ENCODE measurements at places on chromosomes 11 and 22. TPM values are rescaled to one million over a fixed set of nuclear protein-coding genes. Genes with fewer than 3 reads are reported as not detected.
A peak's percentile ranks its signal among the peaks of the same experiment; 100 is the strongest.

The AMBRA1 gene
- total RNA-seq, result 19.1 TPM

DNA sequence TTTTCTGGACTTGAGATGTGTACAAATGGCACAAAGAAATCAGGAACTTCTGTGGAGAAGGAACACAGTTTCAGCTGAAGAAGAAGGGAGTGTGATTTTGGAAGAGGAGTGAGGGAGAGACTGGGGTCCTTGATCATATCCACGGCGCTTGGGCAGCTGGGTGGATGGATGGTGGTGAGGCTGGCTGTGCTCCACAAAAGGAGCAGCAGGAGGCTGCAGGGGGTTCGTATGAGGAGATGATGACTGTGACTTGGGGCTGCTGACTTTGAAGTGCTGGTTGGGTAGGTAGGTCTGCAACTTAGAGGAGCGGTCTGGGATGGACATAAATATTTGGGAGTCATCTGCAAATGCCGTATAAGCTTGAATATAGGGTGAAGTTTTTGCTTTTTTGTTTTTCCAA lies 1.3 kb upstream of the DCHS1 start:
- no peaks in the 10 kb centered on the region for H3K36me3 ChIP-seq
- DNase-seq, result no peak
- H3K27me3 ChIP-seq, result peaks cover 23% of the 10 kb centered on the region
- H3K27ac ChIP-seq, result peak overlapping the region; percentile 87
- H3K4me3 ChIP-seq, result peak overlapping the region; percentile 38

The ABCC8 gene
- total RNA-seq, result 0.88 TPM

GRCh38 chr22:46639843-46640242 lies 19.7 kb downstream of the GRAMD4 start:
- H3K27me3 ChIP-seq, result no peaks in the 10 kb centered on the region
- H3K4me1 ChIP-seq, result peaks cover 14% of the 10 kb centered on the region
- H3K4me3 ChIP-seq, result no peak overlapping the region
- no peak for DNase-seq
- no peak overlapping the region for H3K27ac ChIP-seq
- no peaks in the 10 kb centered on the region for H3K36me3 ChIP-seq

The OR5P2 gene
- total RNA-seq, result 0.20 TPM

The TSPAN32 gene
- 5.0 TPM for total RNA-seq

DNA sequence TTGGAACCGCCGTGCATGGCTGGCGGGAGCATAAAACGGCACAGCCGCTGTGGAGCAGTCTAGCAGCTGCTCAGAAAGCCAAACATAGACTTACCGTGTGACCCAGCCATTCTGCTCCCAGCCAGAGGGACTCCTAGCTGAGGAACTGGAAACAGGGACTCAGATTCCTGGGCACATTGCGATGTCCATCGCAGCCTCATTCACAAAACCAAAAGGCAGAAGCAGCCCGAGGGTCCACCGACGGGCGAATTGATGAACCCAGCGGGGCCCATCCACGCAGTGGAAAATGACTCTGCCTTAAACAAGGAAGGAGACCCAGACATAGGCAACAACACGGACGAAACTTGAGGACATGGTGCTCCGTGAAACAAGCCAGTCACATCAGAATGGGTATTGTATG lies 5.7 kb upstream of the MUC5B start:
- no peak overlapping the region for H3K27ac ChIP-seq
- DNase-seq, result no peak
- H3K4me1 ChIP-seq, result no peaks in the 10 kb centered on the region
- no peak overlapping the region for H3K4me3 ChIP-seq
- H3K36me3 ChIP-seq, result no peaks in the 10 kb centered on the region

GRCh38 chr22:17919276-17920144 lies 104.9 kb downstream of the MICAL3 start:
- H3K36me3 ChIP-seq, result no peaks in the 10 kb centered on the region
- H3K27ac ChIP-seq, result peak overlapping the region; percentile 86
- no peak overlapping the region for H3K4me3 ChIP-seq
- H3K4me1 ChIP-seq, result peaks cover 48% of the 10 kb centered on the region

DNA sequence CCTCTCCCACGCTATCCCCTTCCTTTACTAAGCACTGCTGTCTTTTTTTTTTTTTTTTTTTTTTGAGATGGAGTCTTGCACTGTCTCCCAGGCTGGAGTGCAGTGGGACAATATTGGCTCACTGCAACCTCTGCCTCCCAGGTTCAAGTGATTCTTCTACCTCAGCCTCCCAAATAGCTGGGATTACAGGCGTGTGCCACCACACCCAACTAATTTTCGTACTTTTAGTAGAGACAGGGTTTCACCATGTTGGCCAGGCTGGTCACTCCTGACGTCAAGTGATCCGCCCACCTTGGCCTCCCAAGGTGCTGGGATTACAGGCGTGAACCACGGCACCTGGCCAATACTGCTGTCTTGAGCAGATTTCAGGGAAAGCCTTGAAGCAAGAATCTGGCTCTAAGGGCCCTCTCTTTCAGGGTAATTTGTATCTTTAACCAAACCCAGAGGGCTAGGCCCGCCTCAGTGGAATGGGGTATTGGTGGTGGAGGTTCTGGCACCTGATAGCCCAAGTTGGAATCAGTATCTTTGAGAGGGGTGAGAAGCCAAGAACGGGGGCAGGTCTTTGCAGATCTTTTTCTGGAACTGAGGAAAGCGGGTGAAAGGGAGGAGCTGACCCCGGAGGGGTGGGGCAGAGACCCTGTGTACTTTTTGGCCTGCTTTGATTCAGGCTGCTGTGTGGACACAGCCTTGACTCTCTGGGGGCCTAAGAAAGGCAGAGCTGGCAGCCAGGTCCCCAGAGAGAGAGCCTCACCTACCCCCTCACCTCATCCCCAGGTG lies 37.0 kb downstream of the TRIOBP start:
- H3K27ac ChIP-seq, result no peak overlapping the region
- no peaks in the 10 kb centered on the region for H3K36me3 ChIP-seq
- peaks cover 14% of the 10 kb centered on the region for H3K4me1 ChIP-seq
- no peak overlapping the region for H3K4me3 ChIP-seq
- DNase-seq, result no peak

DNA sequence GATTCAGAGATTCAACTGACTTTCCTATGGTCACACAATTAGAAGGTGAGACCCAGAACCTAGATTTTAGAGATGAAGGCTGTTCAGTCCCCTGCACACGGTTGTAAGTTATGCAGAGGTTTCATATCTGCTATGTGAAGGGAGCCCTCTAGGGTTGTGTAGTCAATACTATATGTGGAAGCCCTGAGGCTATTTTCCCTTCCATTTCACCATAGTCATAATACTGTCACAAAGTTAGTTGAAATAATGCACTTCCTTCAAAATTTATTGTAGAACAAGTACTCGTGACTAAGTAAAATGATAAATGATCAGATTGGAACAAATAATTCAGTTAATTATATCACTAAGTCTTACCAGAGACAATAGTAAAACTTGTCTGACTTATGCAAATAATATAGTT lies 48.8 kb downstream of the ENDOD1 start:
- peak; percentile 35 for DNase-seq
- no peaks in the 10 kb centered on the region for H3K36me3 ChIP-seq
- no peak overlapping the region for H3K4me3 ChIP-seq
- no peaks in the 10 kb centered on the region for H3K4me1 ChIP-seq
- no peak overlapping the region for H3K27ac ChIP-seq
- H3K27me3 ChIP-seq, result no peaks in the 10 kb centered on the region

DNA sequence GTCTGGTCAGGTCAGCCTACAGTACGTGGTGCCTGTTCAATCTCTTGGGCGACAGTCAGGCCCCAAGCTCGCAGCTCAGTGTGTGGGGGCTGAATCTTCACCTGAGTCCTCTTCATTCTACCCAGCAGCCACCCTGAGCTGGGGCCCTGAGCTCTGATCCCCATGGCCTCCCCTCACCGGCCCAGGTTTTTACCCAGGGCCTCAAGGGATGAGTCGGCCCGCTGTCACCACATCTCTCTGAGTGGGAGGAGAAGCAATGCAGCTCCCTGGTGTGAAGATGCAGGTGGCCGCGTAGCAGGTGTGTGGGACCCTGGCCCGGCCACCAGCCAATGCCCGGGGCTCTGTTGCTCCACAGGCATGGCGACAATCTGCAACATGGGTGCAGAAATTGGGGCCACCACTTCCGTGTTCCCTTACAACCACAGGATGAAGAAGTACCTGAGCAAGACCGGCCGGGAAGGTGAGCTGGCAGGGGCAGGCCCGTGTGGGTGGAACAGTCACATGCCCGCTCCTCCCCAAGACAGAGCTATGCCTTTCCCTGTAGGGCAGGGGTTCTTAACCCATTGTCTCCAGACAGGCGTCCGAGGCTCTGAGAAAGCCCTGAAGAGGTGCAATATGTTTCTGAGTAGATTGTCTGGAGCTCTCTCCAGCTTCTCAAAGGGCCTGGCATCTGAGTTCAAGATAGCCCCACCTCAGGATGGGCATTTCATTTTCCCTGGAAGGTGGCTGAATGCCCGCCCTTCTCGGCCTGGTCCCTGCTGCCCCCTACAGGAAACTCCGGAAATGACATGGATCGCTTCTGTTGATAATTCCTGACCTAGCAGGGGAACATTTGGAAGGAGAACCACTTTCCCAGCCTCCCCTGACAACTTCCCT lies 26.9 kb downstream of the POLR3H start:
- no peak overlapping the region for H3K4me3 ChIP-seq
- peak; percentile 77 for DNase-seq
- H3K27me3 ChIP-seq, result no peaks in the 10 kb centered on the region
- no peaks in the 10 kb centered on the region for H3K36me3 ChIP-seq

GRCh38 chr22:42188808-42189447 lies 58.3 kb upstream of the CYP2D6 start:
- no peaks in the 10 kb centered on the region for H3K27me3 ChIP-seq
- H3K4me3 ChIP-seq, result no peak overlapping the region
- peak overlapping the region; percentile 23 for H3K27ac ChIP-seq
- peaks cover 6% of the 10 kb centered on the region for H3K4me1 ChIP-seq
- no peaks in the 10 kb centered on the region for H3K36me3 ChIP-seq

The TMEM121B gene
- total RNA-seq, result 0.50 TPM

GRCh38 chr11:70116386-70117065 lies 38.4 kb downstream of the ANO1 start:
- H3K4me1 ChIP-seq, result no peaks in the 10 kb centered on the region
- H3K36me3 ChIP-seq, result no peaks in the 10 kb centered on the region
- no peak overlapping the region for H3K27ac ChIP-seq
- no peak overlapping the region for H3K4me3 ChIP-seq

DNA sequence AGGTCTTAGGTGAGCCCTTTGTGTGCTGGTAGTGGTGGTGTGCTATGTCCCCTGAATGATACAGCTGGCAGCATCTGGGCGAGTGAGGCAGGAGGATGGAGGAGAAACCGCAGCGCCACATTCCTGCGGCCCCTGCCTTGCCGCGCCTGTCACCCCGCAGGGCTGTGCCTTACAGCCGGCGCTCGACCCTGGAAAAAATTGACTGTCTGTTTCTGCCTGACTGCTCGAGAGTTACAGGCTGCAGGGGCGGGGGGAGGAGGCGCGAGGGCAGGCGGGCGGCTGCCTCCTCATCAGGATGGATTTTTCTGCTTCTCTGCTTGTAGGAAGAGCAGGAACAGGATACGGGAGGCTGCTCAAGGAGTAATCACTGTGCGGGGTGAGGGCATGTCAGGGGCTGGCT lies 443.4 kb downstream of the MIAT start:
- H3K4me3 ChIP-seq, result no peak overlapping the region
- no peaks in the 10 kb centered on the region for H3K36me3 ChIP-seq
- peak; percentile 70 for DNase-seq
- no peak overlapping the region for H3K27ac ChIP-seq

GRCh38 chr22:32204856-32205722 lies at the start of gene RFPL2:
TSS of gene RFPL2 (minus strand) at chr22:32205073. CDS start at chr22:32202451, 2,622 bp downstream.
- H3K4me3 ChIP-seq, result peak within 1 kb of the TSS; percentile 20
- H3K27me3 ChIP-seq, result peaks cover 8% of the 10 kb centered on the region
- H3K27ac ChIP-seq, result no peak within 1 kb of the TSS
- peak; percentile 90 for DNase-seq
- peaks cover 3% of the 10 kb centered on the region for H3K4me1 ChIP-seq

Data from hepatocyte (in vitro differentiated cells).